ENCODE measurements at places on chromosomes 7 and 10.

DNA sequence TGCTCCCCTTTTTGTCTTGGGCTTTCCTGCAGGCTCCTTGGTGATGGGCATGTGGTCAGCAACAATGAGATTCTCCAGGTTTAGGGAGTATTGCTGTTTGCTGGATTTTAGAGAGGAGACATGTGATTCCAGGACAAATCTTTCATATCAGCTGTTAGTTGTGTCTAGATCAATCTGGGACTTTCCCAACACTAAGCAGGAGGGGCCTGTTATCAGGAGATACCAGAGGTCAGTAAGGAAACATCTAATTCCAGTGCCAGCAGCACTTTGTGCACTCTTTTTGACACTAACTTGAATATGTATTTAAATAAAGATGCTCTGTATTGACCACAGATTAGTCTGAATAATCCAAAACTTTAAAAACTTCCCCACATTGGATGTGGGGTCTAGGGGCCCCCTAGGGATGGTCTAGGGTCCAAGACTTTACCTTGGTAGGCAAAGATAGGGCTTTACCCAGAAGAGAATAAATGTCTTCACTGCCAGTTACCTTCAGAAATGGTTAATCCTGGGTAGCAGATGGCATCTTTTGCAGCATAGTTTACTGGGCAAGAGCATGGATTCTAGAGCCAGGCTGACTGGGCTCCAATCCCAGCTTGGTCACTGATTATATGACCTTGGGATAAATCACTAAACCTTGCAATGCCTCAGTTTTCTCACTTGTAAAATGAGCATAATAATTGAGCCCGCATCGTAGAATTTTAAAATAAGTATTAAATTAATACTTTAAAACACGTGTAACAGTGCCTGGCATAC lies 6.4 kb upstream of the FIGNL1 start:
- DNase-seq, result no peak

DNA sequence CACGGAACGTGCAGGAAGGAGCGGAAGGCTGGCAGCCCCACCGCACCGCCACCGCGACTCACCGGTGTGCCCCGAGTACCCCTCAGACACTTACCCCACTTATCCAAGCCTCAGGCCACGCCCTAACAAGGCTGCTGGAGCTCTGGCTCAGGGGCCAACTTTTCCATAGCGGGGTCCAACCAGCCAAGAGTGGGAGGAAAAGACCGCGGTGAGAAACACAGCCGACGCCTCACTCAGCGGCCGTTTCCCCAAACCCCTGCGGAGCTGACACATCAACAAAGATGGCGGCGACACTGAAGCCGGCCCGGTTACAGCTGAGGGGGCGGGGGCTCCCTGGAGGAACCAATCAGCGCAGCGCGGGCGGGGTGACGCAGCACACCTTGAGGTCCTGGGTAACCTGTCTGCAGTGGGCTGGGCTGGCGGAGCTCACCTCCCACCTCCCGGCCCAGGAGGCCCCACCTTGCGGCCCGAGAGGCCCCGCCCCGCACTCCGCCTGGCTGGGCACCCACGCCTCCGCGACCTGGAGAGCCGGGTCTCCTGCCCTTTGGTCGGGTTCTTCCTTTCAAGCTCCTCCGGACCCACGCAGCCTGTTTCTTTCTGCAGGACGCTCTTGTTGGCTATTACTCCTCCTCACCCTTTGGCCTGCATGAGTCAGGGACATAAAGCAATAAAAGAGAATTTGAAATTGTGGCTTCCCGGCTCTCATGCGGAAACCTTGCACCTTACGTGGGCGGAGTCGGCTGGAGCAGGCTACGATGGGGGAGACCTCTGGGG lies at the start of gene CCDC186:
Gene CCDC186, minus strand, starts transcription at position 283 of the 774 bp plus-strand sequence. CDS start 10,935 bp downstream, outside the sequence.
- DNase-seq, result peak; percentile 86

GRCh38 chr10:44334621-44335184 lies 50.2 kb downstream of the CXCL12 start:
- no peak for DNase-seq

GRCh38 chr7:50329775-50330174 lies 25.3 kb downstream of the IKZF1 start:
- no peak for DNase-seq

DNA sequence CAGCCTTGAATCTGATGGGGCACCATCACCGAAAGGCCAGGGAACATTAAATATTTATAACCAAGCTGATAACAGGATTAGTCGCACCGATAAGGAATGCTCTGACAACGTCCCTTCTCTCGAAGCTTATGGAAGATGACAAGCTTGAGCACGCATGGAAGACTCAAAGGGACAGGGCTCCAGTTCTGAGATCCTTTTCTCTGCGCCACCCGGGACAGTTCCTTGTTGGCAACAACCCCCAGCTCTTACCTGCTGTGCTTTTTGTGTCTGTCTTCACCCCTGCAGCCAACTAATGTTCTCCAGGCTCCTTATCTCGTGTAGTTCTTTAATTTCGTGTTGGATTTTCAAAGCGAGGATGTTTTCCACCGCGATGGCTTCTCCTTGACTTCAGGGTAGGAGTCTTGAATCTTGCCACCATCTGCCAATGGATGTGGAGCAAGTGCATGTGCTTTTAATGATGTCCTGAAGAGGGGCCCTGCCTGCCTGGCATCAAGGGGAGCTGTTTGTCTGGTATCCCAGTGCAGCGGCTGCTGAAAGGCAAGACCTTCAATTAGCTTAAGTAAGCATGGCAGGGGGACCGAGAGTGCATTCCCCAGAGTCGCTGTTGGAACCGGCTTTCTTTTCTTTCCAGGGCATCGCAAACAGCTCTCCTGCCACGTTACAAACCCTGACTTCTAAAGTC lies 354 bp upstream of the FERD3L start:
- no peak for DNase-seq

DNA sequence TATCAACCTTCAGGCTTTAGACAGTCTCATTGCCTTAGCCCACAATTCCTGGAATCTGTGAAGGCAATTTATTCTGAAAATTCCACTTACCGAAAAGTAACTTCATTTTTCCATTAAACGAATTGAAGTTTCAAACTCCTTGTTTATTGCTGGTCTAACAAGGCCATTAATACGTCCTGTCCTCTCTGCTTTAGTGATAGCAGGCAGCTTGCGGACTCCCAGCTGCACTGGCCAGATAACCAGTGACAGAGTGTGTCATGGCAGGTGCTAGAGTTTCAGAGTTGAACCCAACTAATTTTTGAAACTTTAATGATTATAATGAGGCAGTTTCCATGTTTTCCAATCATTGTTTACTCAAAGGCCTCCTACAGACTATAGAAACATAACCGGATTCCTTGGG lies 31.1 kb downstream of the LOXL4 start:
- no peak for DNase-seq

DNA sequence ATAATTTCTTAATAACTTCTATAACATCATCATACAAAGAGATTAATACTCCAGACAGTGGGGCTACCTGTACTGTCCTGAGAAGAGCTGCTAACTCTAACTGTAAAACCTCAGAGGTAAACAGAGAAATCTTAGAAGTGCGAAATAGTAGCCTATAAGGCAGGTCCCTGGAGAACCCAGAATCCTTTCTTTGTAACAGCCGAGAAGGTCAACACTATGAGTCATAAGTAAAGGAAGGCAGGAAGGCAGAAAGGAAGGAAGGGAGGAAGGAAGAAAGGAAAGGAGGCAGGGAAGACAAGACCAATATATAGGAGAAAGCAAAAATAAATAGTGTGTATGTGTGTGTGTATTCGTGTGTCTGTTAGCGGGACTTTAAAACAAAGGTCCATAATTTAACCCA lies 540.6 kb downstream of the ZWINT start:
- no peak for DNase-seq
